Bronchial epithelial cell (primary cell): ENCODE measurements at places on chromosomes 1 and 21.
A peak's percentile ranks its signal among the peaks of the same experiment; 100 is the strongest.

DNA sequence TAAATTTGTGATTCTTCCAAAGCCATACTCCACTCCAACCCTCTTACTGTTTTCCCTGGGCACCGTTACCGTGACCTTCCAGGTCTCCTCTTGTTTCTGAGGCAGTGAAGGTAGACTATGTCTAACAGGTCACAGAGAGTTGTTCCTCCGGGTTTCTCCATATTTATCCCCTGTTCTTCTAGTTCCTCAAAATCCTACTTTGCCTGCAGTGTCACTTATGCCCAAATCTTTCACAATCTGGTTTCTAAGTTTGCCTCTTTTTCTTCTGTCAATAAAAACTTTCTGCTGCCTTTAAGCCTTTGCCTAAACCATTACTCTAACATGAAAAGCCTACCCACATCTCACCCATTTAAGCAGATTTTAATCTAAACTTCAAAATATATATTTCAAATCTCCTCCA is 87.7 kb downstream of the C4BPA start:
- no peak for DNase-seq

DNA sequence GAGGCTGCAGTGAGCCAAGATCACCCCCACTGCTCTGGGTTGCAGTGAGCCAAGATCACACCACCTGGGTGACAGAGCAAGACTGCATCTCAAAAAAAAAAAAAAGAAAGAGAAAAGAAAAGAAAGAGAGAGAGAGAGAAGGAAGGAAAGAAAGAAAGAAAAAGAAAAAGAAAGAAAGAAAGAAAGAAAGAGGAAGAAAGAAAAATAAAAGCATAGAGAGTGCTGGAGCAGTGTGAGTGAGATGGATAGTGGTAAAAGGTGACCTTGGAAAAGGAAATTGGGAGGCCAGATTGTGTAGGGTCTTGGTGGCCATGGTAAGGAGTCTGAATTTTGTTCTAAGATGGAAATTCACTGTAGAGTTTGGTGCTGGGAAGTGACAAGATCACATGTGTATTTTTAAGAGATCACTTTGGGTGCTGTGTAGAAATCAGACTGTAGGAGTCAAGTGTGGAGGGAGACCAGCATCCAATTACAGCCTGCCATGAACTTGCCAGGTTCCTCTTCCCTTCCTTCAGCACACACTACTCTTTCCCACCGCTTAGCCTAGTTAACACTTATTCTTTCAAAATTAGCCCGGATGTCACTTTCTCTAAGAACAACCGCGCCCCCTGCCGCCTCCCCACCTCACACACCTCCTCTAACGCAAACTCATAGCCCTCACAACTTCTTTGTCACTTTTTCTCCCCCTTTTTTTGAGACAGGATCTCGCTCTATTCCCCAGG is 17.9 kb downstream of the MTX1 start:
- peak; percentile 60 for DNase-seq

GRCh38 chr1:211885747-211886522 is 55.4 kb upstream of the LPGAT1 start:
- no peak for DNase-seq

- DNase-seq = no peak
Measured at GRCh38 chr1:54372978-54373377, 33.2 kb downstream of the SSBP3 start.

- no peak for DNase-seq
Measured at GRCh38 chr1:19664453-19665185, at the start of gene HTR6. Gene HTR6 (plus strand): TSS chr1:19664875. CDS start chr1:19665754, 879 bp downstream.

GRCh38 chr1:24253571-24253970 is 65.6 kb upstream of the GRHL3 start:
- DNase-seq = no peak

- no peak for DNase-seq
Measured at GRCh38 chr1:112723511-112723839, 8.3 kb upstream of the PPM1J start.

GRCh38 chr1:205849619-205850355 is at the start of gene PM20D1:
Gene PM20D1 (minus strand): TSS chr1:205850132. CDS start chr1:205850072, 60 bp downstream.
- DNase-seq = peak; percentile 50

DNA sequence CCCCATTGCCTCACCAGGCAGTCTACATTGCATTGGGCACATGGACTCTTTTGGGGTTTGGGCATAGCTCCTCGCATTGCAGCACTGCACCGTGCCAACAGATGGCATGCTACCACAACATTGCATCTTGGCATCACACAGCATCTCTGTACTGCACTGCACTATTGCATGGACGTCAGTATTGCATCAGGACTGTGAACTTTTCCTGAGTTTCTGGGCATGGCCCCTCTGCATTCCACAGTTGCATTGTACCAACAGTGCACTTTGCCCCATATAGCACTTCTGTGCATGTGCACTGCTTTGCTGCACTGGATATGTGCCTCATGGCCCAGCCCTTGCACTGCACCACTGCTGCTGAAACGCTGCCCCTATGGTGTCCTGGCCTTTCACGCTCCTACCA is 9.6 kb downstream of the PTPRU start:
- peak; percentile 50 for DNase-seq

DNA sequence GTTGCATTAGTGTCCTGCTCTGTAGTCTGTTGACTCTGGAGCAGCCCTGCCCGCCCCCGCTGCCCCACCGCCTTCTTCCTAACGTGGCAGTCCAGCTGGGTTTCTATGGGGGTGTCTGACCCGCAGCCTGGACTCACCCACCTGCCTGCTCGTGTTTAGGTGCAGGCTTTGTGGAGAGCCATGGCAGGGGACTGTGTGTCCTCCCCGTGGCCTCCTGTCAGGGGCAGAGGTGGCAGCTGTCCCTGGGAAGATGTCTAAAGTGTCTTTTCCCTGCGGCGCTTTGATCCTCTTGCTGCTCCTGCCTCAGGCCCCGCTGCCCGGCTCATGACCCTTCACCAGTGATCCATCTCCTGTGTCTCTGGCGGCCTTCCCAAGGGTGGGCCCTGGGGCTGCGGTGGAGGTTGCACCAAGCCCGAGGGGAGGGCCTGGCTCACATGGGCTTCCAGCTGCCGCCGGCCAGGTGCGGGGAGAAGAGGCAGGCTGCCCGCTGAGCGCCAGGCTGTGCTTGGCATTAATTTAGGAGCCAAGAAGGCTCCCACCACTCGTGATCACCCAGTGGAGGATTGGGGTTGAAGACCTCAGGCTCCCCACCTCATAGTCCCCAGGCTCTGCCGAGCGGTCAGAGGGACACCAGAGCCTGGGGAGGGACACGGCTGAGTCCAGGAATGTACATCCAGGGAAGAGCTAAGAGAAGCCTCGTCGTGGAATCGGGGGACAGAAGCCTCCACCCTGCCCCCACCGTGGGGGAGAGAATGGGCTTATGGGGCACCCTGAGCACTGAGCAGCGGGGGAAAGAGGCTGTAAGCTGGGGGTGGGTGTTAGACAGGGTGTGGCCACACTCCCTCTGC is 44.1 kb downstream of the COL18A1 start:
- DNase-seq = no peak

DNA sequence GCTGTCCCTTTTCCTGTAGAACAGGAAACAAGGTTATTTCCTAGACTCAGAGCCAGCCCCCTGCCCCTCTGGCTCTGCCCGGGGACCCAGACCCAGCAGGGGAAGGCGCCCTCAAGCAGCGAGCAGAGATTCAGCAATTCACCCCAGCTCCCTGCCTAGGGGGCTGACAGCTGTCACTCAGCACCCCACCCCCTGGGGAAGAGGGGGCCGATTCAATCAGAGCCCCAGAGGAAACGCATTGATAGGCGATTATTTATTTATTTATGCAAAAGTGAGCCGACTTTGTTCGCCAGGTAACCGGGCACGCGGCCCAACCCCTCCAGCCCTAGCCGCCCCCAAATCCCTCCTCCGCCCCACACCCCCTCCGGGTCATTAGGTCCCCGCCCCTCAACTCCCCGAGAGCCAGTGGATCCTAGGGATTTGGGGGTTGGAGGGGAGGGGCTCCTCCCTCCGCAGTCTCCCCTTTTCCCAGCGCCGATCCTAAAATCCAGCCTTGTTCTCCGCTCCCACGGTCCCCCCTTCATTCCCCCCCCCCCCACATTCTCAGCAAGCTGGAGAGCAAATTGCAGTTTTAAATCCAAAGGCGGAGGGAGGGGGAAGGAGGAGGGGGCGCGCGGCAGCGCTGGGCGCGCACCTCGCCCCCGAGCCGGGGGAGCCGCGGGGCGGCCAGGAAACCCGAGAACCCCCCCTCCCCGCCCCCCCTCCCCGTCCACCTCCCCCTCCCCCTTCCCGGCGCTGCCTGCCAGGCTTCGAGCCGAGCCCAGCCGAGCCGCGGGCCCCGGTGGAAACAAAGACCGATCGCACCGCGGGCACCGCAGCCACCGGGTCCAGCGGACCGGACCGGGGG is 1.3 kb downstream of the AHDC1 start:
- no peak for DNase-seq

GRCh38 chr1:26336477-26337205 is 17.3 kb downstream of the CRYBG2 start:
- DNase-seq = peak; percentile 73

DNA sequence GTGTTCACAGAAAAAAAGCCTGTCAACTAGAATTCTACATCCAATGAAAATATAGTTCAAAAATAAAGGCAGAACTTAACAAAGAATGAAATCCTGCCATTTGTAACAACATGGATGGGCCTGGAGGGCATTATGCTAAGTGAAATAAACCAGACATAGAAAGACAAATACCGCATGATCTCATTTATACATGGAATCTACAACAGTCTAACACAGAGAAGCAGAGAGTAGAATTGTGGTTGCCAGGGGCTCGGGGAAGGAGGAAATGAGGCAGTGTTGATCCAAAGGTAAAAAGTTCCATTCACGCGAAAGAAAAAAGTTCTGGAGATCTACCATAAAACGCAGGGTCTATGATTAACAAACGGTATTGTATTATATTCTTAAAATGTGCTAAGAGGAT is 282.6 kb downstream of the MRPL39 start:
- no peak for DNase-seq

DNA sequence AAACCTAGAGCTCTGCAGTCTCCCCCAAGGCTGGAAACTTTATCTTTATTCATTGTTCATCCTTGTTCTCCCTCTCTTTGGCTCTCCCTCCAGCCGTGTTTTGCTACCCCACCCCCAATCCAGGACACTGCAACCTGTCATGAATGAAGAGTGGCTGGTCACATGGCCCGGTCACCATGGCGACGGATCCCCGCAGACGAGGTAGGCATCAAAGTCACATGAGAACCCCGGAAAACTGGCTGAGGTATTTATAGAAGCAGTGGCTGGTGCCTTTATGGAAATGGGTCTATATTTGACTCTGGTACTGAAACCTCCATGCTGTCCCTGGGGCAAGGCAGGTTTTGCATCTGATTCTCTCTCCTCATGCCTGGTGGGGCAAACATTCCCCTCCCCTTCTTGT is 13.4 kb upstream of the SLC6A17 start:
- no peak for DNase-seq

- DNase-seq = peak; percentile 33
Measured at GRCh38 chr1:28395181-28395580, 25.6 kb downstream of the PHACTR4 start.

DNA sequence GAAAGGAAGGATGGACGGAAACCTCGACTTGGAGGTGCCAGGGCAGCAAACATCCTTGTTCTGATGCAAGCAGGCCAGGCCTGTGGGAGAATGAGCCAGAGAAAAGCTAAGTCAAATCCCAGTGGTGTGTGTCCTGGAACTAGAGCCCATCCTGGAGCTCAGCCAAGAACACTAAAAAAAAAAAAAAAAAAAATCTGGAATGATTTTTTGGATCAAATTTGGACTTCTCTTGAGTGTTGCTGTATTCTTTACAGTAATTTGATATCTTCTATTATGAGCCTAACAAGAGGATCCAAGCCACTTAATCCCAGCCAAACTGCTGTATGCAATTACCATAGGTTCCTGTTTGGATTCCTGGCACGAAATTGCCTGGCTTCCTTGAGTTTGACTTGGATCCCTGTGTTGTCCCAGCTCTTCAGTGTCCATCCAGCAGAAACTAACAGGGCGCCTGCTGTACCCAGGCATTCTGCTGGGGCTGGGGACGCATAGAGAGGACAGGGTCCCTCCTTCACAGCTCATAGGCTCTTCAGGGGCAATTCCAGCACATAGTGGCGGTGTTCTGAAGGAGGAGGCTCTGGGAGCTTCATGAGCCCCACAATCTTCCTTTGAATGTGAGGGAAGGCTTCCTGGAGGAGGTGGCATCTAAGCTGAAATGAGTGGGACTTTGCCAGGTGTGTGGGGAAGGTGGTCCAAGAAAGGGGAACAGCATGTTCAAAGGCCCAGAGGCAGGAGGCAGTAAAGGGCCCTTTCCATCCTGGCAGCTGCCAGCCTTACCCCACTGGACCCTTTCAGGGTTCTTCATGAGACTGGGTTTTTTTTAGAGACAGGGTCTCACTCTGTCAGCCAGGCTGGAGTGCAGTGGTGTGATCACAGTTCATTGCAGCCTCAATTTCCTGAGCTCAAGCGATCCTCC is 24.7 kb downstream of the EPHX1 start:
- no peak for DNase-seq

- no peak for DNase-seq
Measured at GRCh38 chr1:28236656-28237322, 865 bp downstream of the ATP5IF1 start.

- DNase-seq = no peak
Measured at GRCh38 chr1:36734356-36734755, 251.6 kb upstream of the CSF3R start.

- no peak for DNase-seq
Measured at GRCh38 chr1:20932437-20932977, 145.4 kb upstream of the HP1BP3 start.

- peak; percentile 42 for DNase-seq
Measured at GRCh38 chr1:60969971-60970509, 112.3 kb upstream of the NFIA start.

DNA sequence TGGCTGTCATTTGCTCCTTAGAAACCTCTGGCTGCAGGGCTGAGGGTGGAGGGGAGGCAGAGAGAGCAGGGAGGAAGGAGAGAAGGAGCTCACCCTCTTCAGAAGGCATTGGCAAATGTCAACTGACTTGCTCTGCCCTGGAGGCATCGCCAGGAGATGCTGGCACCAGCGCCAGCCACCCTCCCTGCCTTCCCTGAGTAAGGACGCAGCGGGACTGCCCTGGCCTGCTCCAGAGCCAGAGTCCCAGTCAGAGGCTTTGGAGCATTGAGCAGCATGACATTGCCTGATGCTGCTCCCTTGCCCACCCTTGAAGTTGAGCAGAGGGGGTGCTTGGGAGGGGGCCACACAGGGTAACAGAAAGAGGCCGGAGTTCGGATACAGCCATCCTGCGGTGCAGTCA is 62.3 kb downstream of the DISP3 start:
- DNase-seq = no peak

DNA sequence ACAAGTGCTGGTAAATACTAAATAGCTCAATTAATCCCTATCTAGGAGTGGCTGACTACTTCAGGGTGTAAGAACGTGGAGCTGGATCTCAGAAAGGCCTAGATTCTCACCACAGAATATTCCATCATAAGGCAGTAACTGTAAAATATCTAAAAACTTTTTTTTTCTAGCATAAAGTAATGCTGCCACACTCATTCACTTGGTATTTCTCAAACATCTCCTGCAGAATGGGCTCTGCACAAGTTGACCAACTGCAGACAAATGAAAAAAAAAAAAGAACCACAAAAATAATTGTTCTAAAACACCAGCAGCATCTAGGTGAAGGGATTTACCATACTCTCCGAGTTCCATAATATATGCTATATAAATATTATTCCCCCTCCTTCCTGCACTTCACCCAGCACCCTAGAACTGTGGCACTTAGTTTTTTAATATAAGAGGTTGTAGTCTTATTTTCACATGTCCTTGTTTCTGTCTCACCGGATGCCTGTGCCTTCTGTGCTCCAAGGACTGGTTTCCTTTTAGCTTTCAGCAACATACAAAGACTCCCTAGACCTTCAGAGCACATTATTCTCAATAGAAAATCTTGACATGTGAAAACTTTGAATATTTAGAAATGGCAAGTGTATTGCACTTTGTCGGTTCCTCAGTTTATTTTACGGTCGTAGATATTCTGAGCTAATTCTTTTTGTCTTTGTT is 8.9 kb downstream of the VSIG8 start:
- DNase-seq = no peak

- DNase-seq = peak; percentile 70
Measured at GRCh38 chr1:66725885-66726665, 26.2 kb upstream of the DYNLT5 start.
